ENCODE measurements at places on chromosomes 1 and 21.

DNA sequence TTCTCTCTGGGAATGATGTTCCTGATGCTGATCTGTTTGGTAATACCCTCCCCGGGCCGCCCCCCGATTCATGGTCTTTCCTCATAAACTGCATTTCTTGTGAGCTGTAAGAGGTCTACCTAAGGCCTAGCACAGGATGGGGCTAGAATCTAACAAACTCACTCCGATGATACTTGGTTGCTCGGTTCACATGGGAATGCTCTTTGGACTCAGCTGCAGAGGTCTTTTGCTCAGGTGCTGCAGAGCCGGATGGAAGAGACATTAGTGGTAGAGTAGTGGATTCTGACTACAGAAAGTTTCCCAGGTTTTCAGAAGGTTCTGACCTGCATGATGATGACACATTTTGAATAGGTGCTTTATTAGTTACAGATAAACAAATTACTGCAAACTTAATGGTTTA is 8.3 kb upstream of the TMEM269 start:
- DNase-seq = no peak

DNA sequence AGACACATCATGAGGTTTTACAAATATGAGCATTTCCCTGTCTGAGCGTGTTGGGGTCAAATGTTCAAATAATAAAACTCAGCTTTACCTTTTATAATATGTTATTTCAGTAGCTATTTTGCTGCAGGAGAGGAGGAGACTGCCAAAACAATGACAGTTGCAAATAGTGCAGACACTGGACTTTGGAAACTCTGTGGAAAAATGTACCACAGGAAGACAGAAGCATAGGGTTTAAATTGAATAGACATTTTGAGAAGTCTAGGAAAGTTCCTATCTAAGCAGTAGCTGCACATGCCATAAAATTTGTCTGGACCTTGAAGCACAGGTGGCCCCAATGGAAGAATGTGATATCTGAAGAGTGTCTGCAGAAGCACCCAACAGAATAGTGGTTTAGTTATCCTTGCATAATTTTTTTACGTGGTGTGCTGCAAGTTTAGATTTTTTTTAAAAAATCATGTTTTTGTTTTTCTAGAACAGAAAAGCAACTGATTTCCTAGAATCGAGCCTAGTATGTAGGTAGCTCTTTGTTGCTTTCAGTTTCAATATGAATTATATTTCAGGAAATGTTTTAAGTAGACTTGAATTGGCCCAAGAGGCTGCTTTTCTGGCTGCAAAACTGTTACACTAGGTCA is 14.0 kb upstream of the GBP5 start:
- no peak for DNase-seq

DNA sequence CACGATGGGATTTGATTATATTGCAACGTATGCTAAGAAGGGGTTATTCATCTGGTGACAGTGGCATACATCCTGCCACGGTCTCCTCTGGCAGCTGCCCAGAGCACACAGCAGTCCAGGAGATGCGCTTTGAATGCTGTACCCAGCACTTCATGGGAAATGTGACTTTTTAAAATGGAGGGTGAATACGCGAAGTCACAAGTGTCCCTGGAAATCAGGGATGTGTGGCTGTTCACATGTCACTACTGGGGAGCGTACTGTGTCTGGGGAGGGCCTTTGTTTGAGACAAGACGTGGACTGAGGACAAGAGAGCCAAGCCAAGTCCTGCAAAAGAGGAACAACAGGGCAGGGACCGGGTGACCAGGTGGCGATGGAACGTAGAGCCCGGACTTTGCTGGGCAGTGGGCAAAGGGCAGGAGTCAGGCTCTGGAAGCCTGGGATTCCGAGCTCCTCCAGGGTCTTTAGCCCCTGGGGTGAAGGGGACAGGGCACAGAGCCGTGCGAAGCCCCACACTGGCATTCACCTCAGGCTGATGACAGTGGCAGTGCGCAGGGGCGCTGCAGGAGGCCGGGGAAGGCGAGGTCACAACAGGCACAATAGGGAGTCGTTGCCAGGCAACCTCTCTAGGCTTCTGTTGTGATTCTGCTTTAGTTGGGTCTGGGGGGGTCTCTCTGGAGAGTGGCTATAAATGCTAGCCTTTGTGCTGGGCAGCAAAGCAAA is 11.4 kb upstream of the ZBTB21 start:
- no peak for DNase-seq

GRCh38 chr1:41892301-41892781 is 26.4 kb downstream of the HIVEP3 start:
- DNase-seq = no peak

GRCh38 chr1:191542444-191542843 is 615.8 kb upstream of the RGS18 start:
- no peak for DNase-seq

GRCh38 chr1:49136738-49137251 is 360.1 kb upstream of the BEND5 start:
- no peak for DNase-seq

- no peak for DNase-seq
These were observed 23.5 kb downstream of the SYT6 start for GRCh38 chr1:114130213-114130612.

DNA sequence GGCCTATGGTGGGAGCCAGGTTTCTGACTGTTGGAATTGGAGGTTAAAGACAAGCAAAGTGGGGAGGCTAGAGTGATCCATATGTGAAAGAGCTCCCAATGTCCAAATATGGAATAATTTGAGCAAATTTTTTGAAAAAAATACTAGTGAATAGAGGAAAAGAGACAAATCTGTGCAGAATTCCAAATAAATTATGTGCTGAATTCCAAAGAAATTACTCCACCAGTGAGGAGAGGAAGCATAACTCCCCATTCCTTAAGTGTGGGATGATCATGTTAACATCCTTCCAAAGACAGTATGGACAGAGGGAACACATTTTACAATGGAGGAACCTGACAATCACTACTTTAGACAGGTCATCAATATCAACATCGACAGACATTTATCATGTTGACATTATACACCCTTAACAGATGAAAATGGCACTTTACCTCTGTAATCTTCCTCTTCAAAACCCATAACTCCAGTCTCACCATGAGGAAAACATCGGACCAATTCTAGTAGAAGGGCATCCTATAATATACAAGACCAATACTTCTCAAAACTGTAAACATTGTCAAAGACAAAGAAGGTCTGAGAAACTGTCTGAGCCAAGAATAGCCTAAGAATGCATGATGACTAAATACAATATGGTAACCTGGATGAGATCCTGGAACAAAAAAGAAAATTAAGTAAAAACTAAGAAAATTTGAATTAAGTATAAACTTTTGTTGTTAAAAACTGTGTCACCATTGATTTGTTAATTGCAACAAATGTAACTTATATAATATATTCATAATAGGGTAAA is 71.5 kb upstream of the RGS4 start:
- no peak for DNase-seq

DNA sequence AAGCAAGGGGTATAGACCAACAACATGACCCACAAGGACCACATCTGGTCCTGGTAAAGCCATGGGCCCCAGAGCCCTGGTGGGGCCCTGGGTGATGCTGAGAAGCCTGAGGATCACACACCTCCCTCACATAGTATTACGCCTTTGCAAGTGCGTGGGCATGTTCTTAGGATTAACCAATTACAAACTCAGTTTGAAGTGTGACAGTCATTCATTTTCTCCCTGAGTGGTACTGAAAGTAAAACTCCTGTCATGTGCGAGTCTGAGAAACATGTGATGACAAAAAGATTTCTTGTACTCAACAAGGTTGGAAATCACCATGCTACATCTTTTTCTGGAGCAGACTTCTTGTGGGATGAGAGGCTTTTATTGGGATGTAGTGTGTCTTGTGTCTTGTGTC is 315.3 kb upstream of the DUSP10 start:
- DNase-seq = no peak
